ENCODE measurements at places on chromosomes 6 and 20. TPM values are rescaled to one million over a fixed set of nuclear protein-coding genes. Genes with fewer than 3 reads are reported as not detected.

DNA sequence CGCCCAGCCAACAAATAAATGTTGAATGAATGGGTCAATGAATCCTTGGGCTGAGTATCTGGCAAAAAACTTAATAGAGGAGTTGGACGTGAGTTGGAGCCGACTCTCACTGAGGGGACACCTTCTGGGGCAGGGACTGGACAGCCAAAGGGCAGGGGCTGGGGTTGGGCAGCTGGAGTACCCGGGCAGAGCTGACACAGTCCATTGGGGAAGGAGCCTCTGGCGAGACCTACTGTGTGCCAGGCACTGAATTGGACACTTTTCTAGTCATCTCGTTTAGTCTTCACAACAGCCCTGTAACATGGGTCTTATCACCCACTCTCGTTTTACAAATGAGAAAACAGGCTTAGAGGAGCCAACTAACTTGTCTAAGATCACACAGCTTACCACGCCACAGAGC, 4.7 kb upstream of the MAPK13 start:
- no peak for DNase-seq

DNA sequence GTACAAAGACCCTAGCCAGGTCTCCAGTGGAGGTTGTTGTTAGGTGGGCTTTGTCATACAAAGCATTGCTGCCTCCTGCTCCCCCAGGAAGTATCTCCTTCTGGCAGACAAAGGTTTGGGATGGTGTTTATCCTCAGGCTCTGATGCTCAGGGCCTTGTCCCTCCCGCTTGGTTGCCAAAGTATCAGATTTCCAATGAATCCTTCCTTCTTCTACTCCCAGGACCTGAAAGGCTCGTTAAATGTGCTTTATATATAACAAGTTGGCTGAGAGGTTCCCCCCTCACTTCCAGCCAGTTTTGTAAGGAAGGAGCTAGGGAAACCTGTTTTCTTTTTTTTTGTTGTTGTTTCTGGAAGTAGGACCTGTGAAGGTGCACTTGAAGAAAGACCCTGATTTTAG, 14.4 kb downstream of the PTK7 start:
- DNase-seq: peak; percentile 28

GRCh38 chr6:125746731-125747588, 2.5 kb upstream of the HEY2 start:
- DNase-seq: peak; percentile 10

Gene RWDD2A
- 0.60 TPM for total RNA-seq

Measured in HT-29 (cell line).